ENCODE measurements at places on chromosomes 7 and 10. TPM values are rescaled to one million over a fixed set of nuclear protein-coding genes. Genes with fewer than 3 reads are reported as not detected.

DNA sequence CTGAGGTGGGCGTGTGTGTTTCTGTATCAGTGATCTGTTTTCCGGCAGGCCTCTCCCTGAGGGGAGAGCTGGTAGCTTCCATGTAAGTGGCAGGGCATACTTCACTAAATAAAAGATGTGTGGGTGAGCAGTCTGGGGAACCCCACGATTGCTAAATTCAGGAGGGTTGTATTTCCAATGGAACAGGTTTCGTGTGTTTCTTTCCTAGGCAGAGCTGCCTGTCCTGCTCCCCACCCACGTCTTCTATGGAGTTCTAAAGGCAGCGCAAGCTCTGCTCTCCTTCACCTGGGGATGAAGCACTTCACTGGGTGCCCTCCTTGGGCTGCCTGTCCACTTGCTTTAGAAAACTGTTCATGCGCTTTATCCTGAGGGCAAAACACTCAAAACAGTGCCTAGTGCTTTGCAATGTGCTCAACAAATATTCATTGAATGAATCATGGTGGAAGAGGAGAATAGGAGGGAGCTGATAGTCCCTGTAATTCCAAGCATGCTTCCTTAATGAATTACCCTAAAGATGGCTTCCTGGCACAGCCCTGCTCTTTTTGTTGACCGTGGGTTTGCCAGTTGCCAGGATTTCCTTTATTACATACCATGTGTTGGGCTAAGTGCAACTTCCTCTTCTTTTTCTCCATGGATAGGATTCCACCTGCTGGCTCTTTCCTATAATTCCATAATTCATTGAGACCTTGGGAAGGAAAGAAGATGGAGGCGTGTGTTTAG is 50.6 kb upstream of the SRPK2 start:
- no peak for DNase-seq

GRCh38 chr10:50417486-50417885 is 166.2 kb upstream of the ASAH2 start:
- no peak for DNase-seq

GRCh38 chr7:106947244-106947728 is 82.2 kb downstream of the PIK3CG start:
- DNase-seq, result peak; percentile 42

DNA sequence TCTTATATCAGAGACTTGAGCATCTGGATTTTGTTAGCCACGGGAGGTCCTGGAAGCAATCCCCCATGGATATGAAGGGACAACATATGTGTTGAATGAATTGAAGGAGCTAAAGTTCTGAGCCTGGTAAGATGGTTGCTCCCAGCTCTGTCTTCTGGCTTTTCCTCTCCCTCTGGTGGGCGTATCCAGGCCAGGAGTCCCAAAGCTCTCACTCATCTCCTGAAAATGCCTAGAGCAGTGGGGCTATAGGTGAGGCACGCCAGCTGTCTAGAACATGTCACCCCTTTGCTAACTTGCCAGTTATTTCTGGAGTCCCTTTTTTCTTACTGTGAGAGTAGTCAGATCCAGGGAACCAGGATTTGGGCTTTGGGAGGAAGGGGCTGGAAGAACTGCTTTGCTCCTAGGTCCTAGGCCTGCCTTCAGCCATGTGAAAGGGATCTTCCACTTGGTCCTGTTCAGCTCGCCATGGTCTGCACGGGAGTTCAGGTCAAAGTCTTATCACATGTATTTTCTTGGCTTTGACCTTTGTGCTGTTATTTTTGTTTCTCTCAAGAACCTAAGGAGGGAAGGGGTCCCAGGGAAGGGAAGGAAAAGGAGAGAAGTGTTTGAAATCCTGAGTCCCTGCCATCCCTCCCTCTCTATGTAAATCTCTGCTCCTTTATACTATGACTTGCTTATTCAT is 73.6 kb downstream of the MINPP1 start:
- DNase-seq, result no peak

DNA sequence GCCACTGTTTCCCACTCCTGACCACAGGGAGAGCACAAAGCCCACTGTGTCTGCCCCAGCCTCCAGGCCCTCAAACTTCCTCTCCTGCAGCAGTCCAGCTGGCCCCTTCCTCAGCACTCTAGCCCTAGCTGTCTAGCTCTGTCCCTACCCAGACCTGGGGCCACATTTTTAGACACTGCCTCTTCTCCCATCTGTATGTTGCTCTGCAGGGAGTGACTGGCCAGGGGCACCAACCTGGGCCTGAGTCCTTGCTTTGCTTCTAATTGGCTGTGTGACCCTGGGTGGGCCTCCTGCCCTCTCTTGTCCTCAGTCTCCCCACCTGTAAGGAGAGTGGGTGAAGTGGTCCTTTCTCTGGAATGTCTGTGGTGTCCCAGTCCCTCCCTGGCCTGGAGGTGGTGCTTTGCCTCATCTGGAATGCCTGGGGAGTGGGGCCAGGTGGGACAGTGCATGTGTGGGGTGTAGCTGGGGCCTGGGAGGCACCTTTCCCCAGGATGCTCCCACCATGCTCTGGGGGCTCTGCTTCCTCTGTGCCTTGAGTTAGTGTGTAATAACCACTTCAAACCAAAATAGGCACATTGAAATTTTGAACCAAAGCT is 25.1 kb downstream of the AQP1 start:
- DNase-seq, result no peak

DNA sequence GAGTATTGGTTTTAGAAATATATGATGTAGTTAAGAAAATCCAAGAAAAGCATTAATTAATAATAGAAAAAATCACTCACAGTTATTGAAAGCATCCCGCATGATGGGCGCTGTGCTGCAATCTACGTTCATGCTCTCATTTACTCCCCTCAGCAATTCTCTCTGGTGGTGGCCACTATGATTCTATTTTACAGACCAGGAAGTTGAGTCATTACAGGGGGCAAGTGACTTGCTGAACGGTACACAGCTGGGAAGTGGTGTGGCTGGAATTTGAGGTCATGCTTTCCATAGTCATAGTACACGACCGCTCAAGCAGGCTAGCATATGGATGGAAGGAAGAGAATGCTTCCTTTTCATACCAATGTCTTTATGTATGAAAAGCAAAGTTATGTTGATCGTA is 117.4 kb downstream of the TES start:
- DNase-seq, result no peak

GRCh38 chr7:16266877-16267276 is 154.5 kb downstream of the CRPPA start:
- DNase-seq, result no peak

NPFFR1 gene
- 0.05 TPM for total RNA-seq

GRCh38 chr10:84493361-84493760 is 165.0 kb downstream of the CCSER2 start:
- no peak for DNase-seq

SPDYE1 gene
- total RNA-seq, result not detected

GRCh38 chr7:48171202-48171601 is at the start of gene ABCA13:
TSS of gene ABCA13 (plus strand) at chr7:48171458. CDS start at chr7:48171484, 26 bp downstream.
- no peak for DNase-seq

- DNase-seq, result no peak
These were observed at the start of gene HTR7 for GRCh38 chr10:90857635-90858460. TSS of gene HTR7 (minus strand) at chr10:90858039. CDS start at chr10:90857671, 368 bp downstream.

- no peak for DNase-seq
These were observed 81.0 kb downstream of the KIAA1549 start for GRCh38 chr7:138900035-138900828.

DNA sequence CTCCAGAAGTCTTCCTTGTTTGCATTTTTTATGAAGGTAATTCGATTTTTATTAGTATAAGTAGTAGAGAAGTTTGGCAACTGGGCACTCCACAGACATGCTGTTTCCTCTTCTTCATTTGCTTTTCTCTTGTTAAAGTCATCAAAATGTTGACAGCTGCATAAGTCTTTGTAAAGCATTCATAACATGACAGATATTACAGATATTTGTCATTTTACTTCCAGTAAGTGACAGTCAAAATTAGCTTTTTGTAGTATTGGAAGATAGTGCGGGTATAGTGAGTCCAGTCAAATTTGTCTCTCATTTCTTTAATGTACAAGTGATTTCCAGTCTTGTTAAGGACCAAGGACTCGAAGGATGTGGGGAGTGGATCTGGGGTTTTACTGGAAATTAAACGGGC is 247.1 kb downstream of the LRMDA start:
- no peak for DNase-seq

- no peak for DNase-seq
These were observed 111.5 kb downstream of the PLCE1 start for GRCh38 chr10:94105226-94105625.

ASB15 gene
- total RNA-seq, result 0.11 TPM

GRCh38 chr7:1027242-1028043 is 16.9 kb upstream of the GPR146 start:
- DNase-seq, result no peak

GRCh38 chr7:21142081-21142480 is 285.8 kb upstream of the SP4 start:
- DNase-seq, result no peak

DNA sequence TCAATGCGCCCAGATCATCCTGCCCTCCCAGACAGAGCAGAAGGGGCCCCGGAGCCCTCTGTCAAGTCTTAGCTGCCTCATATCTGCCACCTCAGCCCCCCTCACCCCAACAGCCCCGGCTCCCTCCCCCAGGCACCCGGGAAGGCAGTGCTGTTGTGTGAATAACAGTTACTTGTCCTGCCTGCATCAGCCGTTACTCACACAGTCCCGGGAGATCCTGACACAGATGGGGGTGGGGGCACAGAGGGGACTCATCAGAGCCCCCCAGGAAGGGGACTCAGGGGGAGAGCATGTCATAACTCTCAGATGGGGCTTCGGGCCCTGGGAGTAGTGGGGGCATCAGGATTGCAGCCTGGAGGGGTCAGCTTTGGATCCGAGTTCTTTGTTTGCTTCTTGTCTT is 12.4 kb upstream of the SERPINE1 start:
- no peak for DNase-seq

- DNase-seq, result peak; percentile 87
These were observed 22.3 kb downstream of the BZW2 start for GRCh38 chr7:16668049-16668858.

DNA sequence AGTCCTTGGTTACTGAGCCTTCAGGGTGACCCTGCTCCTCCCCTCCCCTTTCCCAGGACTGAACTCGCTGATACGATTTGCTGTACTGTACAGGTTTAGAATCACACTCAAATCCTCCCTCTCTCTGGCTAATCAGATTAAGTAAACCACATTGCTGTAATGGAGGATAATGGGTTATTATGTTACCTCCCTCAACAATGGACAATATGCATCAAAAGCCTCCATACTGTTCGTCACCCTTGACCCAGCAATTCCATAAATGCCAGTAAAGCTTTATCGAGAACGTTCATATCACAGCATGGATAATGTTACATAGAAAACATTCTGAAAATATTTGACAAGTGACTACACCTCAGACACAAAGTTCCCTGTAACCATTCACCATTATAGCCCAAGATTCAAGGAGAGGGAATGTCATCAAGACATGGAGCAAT is 61.7 kb downstream of the FAM107B start:
- no peak for DNase-seq
